Fibroblast of skin of left biceps (primary cell): ENCODE measurements at places on chromosomes 2 and 18.

DNA sequence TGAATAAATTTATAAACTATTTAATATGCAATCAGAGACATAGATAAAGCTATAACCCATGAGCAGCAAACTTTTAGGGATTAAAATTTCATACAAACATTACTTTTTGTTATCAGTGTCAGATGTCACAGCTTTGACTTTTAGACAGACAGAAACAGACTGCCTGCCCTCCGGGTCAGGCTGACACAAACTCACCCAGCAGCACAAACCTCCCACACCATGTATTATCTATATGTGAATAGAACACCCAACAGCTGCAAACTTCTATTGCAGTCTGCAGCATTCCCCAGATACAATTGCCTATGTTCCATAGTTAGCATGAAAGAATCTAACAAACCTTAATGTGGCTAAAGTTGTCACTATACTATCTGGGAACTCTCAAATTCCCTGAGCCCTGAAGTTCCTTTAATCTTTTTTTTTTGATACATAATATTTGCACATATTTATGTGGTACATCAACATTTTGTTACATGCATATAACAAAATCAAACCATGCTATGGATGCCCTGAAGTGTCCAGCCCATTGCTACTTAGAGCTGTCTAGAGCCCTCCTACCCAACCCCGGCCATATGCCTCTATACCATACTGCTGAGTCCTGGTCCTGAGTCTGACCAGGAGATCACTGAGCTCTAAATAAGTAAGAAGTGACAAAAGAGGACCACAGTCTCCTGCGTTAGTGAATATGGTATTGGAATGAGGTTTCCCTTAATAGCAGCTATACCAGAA lies 214.4 kb downstream of the ZNF385B start:
- DNase-seq, result no peak

- DNase-seq, result no peak
These were observed 224.8 kb downstream of the NEDD4L start for GRCh38 chr18:58268849-58269248.

- no peak for DNase-seq
These were observed 111.6 kb upstream of the HAAO start for GRCh38 chr2:42903821-42904575.

DNA sequence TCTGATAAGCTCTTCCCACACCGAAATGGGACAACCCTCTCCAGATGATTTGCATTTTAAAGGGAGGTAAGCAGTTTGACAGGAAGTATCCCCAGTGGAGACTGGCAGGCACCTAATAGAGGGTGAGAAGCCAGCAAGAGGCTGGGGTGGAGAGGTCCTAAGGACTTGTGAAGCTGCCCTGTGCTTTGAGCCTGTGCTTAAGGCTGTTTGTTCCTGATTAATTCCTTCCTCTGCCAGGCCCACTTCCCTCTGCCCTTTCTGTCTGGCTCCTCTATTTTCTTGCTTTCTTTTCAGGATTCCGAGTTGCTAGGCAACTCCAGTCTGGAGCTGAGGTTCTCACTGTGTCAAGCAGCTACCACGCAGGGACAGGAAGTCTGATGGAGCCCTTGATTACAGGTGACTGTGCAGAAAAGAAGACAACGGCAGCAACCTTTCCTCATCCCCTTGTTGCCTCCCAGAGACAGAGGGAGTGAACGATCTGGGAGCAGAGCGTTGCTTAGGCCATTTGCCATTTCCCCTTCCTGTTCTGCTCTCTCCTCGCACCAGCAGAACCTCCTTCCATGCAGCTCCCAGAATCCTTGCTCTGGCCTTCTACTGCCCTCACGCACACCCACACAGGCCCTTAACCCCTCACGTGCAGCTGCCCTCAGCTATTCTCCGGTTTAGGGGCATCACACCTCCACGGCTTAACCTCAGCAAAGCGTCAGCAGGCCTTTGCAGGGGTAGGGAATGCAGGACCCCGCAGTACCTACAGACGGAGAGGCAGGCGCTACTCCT lies 103.6 kb upstream of the CELF4 start:
- no peak for DNase-seq

GRCh38 chr18:9673296-9674251 lies 34.5 kb upstream of the RAB31 start:
- no peak for DNase-seq

GRCh38 chr2:218878486-218878885 lies 2.2 kb upstream of the WNT10A start:
- no peak for DNase-seq

GRCh38 chr18:35619464-35619863 lies 37.9 kb downstream of the GALNT1 start:
- DNase-seq, result no peak

DNA sequence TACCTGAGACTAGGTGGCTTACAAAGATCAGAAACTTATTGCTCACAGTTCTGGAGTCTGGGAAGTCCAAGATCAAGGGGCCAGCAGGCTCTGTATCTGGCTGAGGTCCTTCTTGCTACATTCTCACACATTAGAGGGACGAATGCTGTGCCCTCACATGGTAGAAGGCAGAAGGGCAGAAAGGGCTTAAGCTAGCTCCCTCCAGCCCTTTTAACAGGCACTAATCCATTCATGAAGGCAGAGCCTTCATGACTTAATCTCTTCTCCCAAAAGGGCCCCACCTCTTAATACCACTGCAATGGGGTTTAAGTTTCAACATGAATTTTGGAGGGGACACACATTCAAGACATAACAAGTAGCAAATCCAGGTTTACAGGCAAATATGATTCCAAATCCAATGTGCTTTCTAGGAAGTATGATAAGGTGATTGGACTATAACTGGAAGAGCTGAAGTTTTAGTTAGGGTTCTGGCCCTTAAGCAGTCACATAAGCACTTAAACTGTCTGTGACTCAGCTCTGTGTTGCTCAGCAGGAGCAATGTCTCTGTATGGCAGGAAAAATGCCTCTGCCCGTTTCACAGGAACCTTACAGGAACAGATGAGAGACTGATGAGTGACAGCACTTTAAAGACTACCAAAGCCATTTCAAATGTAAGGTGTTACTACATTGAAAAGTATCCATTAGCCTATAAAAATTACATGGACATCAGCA lies 119.6 kb upstream of the PTPRM start:
- DNase-seq, result no peak

GRCh38 chr2:226983895-226984749 lies 148.3 kb downstream of the RHBDD1 start:
- DNase-seq, result no peak

DNA sequence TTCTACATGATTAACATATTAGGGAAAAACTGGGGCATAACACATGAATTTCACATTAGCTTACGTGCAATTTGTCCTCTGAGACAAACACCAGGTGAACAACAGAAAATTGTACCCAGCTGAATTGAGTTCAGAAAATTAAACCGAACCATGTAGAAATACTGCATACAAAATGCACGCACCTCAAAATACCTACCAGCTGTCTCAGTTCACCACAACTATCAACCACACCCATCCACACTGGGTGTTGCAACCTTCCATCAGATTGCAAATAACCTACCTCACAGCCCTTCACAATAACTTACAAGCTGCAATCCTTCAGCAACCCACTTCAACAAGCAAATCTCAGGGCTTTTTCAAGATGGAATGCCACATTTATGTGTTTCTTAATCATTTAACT lies 55.9 kb downstream of the UNC50 start:
- DNase-seq, result no peak

- no peak for DNase-seq
These were observed 10.8 kb upstream of the ITGA6 start for GRCh38 chr2:172416447-172417058.

GRCh38 chr2:241009601-241010530 lies 11.4 kb downstream of the SNED1 start:
- DNase-seq, result peak; percentile 56

- DNase-seq, result no peak
These were observed 391.2 kb downstream of the PTPRM start for GRCh38 chr18:7958081-7958896.

DNA sequence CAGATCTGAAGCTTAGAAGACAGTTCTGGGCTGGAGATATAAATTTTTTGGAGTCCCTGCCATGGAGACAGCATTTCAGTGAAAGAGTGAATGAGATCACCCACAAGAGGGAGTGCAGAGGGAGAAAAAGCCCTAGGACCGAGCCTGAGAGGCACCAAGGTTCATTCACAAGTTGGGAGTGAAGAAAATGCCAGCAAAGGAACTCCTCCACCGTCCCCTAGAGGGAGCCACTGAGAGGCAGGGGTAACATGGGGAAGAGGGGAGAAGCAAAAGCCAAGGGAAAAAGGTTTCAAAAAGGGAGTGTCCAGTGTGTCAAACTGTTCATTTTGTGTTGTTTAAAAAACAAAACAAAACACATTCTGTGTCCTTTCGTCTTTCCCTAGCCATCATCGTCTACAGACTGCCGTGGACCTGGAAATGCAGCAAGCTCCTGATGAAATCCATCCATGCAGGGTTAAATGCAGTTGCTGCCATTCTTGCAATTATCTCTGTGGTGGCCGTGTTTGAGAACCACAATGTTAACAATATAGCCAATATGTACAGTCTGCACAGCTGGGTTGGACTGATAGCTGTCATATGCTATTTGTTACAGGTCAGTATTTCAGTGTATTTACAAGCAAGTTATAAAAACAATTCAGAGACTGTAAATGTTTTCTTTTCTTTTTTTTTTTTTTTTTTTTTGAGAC lies 19.1 kb downstream of the CYBRD1 start:
- no peak for DNase-seq

- no peak for DNase-seq
These were observed 41.1 kb downstream of the RAB3GAP1 start for GRCh38 chr2:135093193-135093592.
